ENCODE measurements at places on chromosomes 3 and 15.

- no peak for DNase-seq
- no peaks in the 10 kb centered on the region for H3K36me3 ChIP-seq
- no peaks in the 10 kb centered on the region for H3K27me3 ChIP-seq
- no peak overlapping the region for H3K27ac ChIP-seq
- no peaks in the 10 kb centered on the region for H3K4me1 ChIP-seq
- no peak overlapping the region for H3K4me3 ChIP-seq
Measured at GRCh38 chr3:167166594-167167253, 213.4 kb downstream of the ZBBX start.

DNA sequence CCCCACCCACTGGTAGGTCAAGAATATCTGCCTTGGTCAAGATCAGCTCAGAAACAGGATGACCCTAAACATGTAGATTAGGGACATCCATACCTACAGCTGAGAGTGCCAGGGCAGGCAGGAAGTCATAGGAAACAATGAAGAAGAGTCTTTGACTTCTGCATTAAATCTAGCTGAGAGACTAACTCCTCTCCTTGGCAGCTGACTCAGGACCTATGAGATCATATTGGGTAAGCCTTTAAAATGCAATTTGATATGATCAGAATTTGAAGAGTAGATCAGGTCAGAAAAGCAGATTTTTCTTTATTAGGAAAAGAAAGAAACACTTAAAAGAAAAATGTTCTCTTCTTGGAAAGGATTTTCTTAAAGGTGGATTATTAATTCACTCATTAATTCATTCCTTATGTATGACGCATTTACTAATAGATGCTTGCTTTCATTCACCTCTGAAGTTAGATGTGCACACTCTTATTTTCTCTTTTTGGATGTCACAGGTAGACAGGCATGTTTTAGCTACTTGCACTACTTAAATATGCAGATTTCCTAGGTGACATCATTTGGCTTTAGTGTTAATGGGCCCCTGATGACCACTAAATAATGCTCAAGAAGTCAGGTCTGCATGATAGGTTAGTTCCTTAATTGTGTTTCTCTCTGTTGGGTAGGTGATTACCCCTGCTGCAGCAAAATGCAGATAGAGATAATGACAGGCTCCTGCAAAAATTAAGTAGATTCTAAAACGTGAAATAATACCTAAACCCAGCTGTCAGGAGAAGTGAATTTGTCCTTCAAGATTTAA, 35.7 kb upstream of the GSK3B start:
- DNase-seq = no peak
- no peaks in the 10 kb centered on the region for H3K36me3 ChIP-seq
- H3K27me3 ChIP-seq = no peaks in the 10 kb centered on the region
- no peak overlapping the region for H3K4me3 ChIP-seq
- H3K27ac ChIP-seq = no peak overlapping the region
- H3K4me1 ChIP-seq = no peaks in the 10 kb centered on the region

- H3K36me3 ChIP-seq = no peaks in the 10 kb centered on the region
- no peak for DNase-seq
- H3K4me1 ChIP-seq = no peaks in the 10 kb centered on the region
- no peaks in the 10 kb centered on the region for H3K27me3 ChIP-seq
- H3K4me3 ChIP-seq = no peak overlapping the region
Measured at GRCh38 chr3:158785972-158786371, 15.9 kb upstream of the MFSD1 start.

- no peak overlapping the region for H3K4me3 ChIP-seq
- H3K27me3 ChIP-seq = no peaks in the 10 kb centered on the region
- peaks cover 9% of the 10 kb centered on the region for H3K36me3 ChIP-seq
Measured at GRCh38 chr3:14876921-14877333, 58.2 kb downstream of the FGD5 start.

DNA sequence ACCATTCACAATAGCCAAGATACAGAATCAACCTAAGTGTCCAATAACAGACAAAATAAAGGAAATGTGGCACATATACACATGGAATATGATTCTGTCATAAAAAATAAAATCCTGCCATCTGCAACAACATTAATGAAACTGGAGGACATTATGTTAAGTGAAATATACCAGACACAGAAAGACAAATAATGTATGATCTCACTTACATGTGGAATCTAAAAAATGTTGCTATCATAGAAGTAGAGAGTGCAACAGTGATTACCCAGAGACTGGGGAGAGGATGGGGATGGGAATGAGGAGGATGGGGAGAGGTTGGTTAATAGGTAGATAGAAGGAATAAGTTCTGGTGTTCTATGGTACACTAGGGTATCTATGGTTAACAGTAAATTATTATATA, 28.7 kb downstream of the MRPL3 start:
- no peaks in the 10 kb centered on the region for H3K36me3 ChIP-seq
- no peaks in the 10 kb centered on the region for H3K27me3 ChIP-seq
- H3K4me3 ChIP-seq = no peak overlapping the region
- no peaks in the 10 kb centered on the region for H3K4me1 ChIP-seq
- no peak for DNase-seq
- no peak overlapping the region for H3K27ac ChIP-seq

- no peak overlapping the region for H3K27ac ChIP-seq
- H3K4me3 ChIP-seq = no peak overlapping the region
- DNase-seq = no peak
Measured at GRCh38 chr3:152511904-152512303, 243.2 kb downstream of the MBNL1 start.

- H3K4me3 ChIP-seq = no peak overlapping the region
- no peaks in the 10 kb centered on the region for H3K4me1 ChIP-seq
- no peaks in the 10 kb centered on the region for H3K27me3 ChIP-seq
- DNase-seq = no peak
Measured at GRCh38 chr3:55245351-55245750, 241.8 kb downstream of the WNT5A start.

- H3K4me1 ChIP-seq = no peaks in the 10 kb centered on the region
- H3K27ac ChIP-seq = no peak overlapping the region
- H3K36me3 ChIP-seq = no peaks in the 10 kb centered on the region
- H3K27me3 ChIP-seq = peaks cover 14% of the 10 kb centered on the region
- H3K4me3 ChIP-seq = no peak overlapping the region
Measured at GRCh38 chr3:14227856-14228255, 49.2 kb downstream of the LSM3 start.

DNA sequence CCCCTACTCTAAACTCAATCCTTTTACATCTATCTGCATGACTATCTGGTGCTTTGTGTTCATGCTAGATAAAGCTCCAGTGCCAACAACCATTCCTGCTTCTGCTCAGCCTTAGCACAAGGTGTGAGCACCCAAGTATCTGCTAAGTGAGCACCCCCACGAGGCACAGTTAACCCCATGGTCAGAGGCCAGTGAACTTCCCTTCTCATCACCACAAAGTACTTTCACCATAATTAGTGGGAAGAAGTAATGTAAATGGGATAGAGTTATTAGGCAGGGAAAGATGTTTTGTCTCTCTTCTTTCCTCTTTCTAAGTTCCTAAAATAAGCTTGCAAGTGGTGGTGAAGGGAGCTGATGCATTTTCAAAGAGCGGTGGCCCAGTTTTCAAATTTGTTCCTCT, 96.4 kb downstream of the ANO10 start:
- H3K4me3 ChIP-seq = no peak overlapping the region
- no peaks in the 10 kb centered on the region for H3K4me1 ChIP-seq
- H3K27ac ChIP-seq = no peak overlapping the region
- H3K36me3 ChIP-seq = no peaks in the 10 kb centered on the region

GRCh38 chr3:128372281-128372680, 94.4 kb downstream of the DNAJB8 start:
- H3K27me3 ChIP-seq = no peaks in the 10 kb centered on the region
- no peak for DNase-seq
- no peaks in the 10 kb centered on the region for H3K36me3 ChIP-seq
- H3K4me3 ChIP-seq = no peak overlapping the region

GRCh38 chr15:92634671-92635201, 20.8 kb downstream of the FAM174B start:
- peaks cover 54% of the 10 kb centered on the region for H3K4me1 ChIP-seq
- H3K27me3 ChIP-seq = no peaks in the 10 kb centered on the region
- DNase-seq = no peak
- H3K27ac ChIP-seq = no peak overlapping the region

GRCh38 chr15:29596266-29596665, 226.0 kb downstream of the TJP1 start:
- no peak for DNase-seq
- H3K36me3 ChIP-seq = no peaks in the 10 kb centered on the region
- H3K4me3 ChIP-seq = no peak overlapping the region
- no peaks in the 10 kb centered on the region for H3K27me3 ChIP-seq
- H3K4me1 ChIP-seq = no peaks in the 10 kb centered on the region

GRCh38 chr3:175869404-175869803, 1010.3 kb downstream of the NAALADL2 start:
- no peaks in the 10 kb centered on the region for H3K36me3 ChIP-seq
- no peak overlapping the region for H3K27ac ChIP-seq
- H3K27me3 ChIP-seq = no peaks in the 10 kb centered on the region
- H3K4me3 ChIP-seq = no peak overlapping the region
- DNase-seq = no peak

DNA sequence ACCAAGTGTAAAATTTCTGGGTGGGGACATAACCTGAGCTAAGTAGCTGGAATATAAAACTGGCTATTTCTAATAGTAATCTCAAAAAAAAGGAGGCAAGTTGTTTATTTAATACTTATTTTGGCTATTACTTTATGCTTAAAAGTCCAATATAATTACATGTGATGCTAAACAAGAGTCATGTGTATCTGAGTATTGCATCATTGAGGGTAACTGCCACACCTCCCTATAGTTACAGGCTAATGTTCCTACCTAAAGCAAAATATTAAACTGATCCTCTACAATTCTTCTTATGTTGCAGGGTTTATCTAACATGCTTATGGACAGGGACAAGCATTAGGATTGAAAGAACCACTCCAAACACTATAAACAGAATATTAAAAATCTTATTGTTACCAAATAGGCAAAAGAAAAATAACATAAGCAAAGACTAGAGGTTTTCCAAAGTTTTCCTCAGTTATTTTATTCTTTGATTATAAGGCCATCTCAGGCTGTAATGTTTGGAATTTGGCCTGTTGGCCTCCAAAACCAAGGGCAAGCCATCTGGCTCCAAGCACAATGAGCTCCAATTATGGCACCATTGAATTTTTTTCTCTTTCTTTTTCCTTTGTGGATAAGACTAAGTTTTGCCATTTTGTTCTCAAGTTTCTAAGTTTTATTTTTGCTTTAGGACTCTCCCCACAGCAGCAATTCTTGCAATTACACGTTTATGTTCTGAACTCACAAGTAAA, 75.8 kb upstream of the ABI3BP start:
- no peak for DNase-seq
- H3K27ac ChIP-seq = no peak overlapping the region
- H3K36me3 ChIP-seq = no peaks in the 10 kb centered on the region

- no peak for DNase-seq
- H3K27ac ChIP-seq = no peak overlapping the region
- H3K27me3 ChIP-seq = no peaks in the 10 kb centered on the region
- no peaks in the 10 kb centered on the region for H3K36me3 ChIP-seq
Measured at GRCh38 chr3:65778968-65779367, 259.8 kb downstream of the MAGI1 start.

- H3K4me1 ChIP-seq = peaks cover 71% of the 10 kb centered on the region
- no peaks in the 10 kb centered on the region for H3K27me3 ChIP-seq
- H3K4me3 ChIP-seq = no peak overlapping the region
- H3K36me3 ChIP-seq = no peaks in the 10 kb centered on the region
- peak overlapping the region; percentile 86 for H3K27ac ChIP-seq
Measured at GRCh38 chr3:48400824-48401433, 28.9 kb downstream of the FBXW12 start.

GRCh38 chr3:84096188-84096587, 862.6 kb upstream of the CADM2 start:
- no peaks in the 10 kb centered on the region for H3K4me1 ChIP-seq
- no peak for DNase-seq
- no peaks in the 10 kb centered on the region for H3K27me3 ChIP-seq
- H3K4me3 ChIP-seq = no peak overlapping the region
- H3K36me3 ChIP-seq = no peaks in the 10 kb centered on the region

GRCh38 chr15:85414495-85414894, 34.1 kb downstream of the AKAP13 start:
- H3K27me3 ChIP-seq = no peaks in the 10 kb centered on the region
- H3K36me3 ChIP-seq = no peaks in the 10 kb centered on the region
- H3K4me1 ChIP-seq = peaks cover 84% of the 10 kb centered on the region
- H3K4me3 ChIP-seq = no peak overlapping the region
- H3K27ac ChIP-seq = peak overlapping the region; percentile 71

DNA sequence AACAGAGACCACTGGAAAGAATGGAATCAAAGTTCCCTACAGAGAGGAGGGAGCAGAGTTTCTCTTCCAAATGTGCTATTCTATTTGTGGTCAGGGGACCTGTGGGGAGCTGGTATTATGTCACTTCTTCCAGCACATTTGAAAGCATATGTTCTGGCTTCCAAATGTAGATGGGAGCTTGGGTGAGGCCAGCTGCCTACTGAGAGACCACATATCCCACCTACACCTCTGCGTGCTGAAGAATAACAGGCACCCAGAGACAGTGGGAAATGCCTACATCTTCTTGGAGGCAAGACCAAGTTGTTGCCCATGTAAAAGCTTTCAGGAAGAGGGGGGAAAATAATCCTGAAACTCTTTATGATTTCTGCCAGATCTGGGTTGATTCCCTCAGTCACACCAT, 286.8 kb upstream of the UMPS start:
- no peak overlapping the region for H3K27ac ChIP-seq
- DNase-seq = no peak
- H3K27me3 ChIP-seq = no peaks in the 10 kb centered on the region
- no peaks in the 10 kb centered on the region for H3K4me1 ChIP-seq

GRCh38 chr3:165212580-165212979, 16.4 kb upstream of the SLITRK3 start:
- H3K36me3 ChIP-seq = no peaks in the 10 kb centered on the region
- no peak for DNase-seq
- no peak overlapping the region for H3K27ac ChIP-seq
- no peaks in the 10 kb centered on the region for H3K4me1 ChIP-seq

- no peak overlapping the region for H3K4me3 ChIP-seq
- no peaks in the 10 kb centered on the region for H3K4me1 ChIP-seq
- DNase-seq = no peak
- no peaks in the 10 kb centered on the region for H3K36me3 ChIP-seq
Measured at GRCh38 chr15:33963831-33964664, 4.2 kb upstream of the CHRM5 start.

DNA sequence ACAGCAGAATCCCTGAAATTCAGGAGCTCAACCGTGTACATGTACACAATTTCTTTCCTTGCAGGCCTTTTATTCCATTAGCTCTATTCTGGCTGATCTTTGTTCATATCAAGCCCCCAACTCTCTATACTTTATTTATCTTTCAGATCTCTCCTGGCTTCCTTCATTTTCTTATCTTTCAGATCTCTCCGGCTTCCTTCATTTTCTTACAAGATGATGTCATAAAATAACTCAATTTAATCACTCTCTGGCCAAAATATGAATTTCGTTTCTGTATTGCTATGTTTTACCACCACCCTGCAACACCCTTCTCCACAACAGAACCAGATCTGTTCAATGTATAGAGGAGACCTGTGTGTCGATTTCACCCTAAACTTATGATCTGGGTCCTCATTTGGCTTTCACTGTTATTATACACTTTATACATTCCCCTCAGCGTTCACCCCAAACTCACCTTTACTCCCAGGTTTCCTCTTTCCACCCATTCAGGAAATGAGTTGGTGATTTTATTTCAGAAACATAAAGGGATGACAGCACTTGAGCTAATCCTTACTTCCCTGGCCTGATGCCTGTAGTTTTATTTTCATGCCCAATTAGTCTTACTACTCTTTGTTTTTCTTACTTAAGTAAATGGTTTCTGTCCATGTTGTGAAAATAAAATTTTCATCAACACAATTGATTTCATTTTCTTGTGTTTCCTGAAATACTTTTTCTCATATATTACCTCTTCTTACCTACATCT, 195.5 kb downstream of the BCHE start:
- DNase-seq = no peak
